ENCODE measurements at places on chromosomes 13 and 19. TPM values are rescaled to one million over a fixed set of nuclear protein-coding genes. Genes with fewer than 3 reads are reported as not detected.

DNA sequence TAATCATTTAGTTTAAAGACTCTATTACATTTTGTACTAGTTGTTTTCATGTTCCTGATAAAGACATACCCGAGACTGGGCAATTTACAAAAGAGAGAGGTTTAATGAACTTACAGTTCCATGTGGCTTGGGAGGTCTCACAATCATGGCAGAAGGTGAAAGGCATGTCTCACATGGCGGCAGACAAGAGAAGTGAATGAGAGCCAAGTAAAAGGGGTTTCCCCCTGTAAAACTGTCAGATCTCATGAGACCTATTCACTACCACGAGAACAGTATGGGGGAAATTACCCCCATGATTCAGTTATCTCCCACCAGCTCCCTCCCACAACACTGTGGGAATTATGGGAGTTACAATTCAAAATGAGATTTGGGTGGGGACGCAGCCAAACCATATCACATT is 129.2 kb downstream of the PAN3 start:
- no peak overlapping the region for H3K27ac ChIP-seq
- H3K36me3 ChIP-seq: peaks cover 35% of the 10 kb centered on the region

DNA sequence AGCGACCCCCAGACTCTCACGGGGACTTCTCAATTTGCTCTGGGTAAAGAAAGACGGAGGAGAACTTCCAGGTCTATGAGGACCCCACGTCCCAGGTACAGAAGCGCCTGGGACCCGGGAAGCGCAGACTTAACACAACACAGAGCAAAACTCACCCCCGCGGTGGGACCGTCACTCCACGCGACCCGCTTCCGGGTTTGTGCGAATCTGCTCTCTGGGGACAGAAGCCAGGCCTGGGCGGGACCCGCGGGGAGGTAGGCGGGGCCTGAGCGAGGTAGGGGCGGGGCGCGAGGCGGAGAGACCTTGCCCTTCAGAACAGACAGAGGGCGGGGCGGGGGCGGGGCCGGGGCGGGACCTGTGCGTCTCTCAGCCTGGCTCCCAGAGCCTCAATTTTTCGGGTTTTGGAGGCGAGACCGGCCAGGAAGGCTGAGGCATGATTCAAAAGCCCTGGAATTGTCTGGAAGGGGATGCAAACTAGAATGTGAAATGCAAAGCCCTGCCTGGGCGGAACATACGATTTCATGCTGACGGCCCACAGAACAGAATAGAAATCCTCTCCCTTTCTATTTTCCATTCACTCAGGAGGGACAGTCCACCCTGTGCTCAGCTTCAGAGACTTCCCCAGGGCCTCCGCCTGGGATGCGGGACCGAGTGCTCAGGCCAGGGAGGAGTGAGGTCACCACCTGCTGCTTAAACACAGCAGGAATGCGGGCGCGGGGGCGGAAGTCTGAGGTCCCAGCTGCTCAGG is 19.3 kb upstream of the ZNF888 start:
- DNase-seq: peak; percentile 98
- H3K27ac ChIP-seq: peak overlapping the region; percentile 93
- peaks cover 18% of the 10 kb centered on the region for H3K4me1 ChIP-seq
- peaks cover 9% of the 10 kb centered on the region for H3K36me3 ChIP-seq
- no peaks in the 10 kb centered on the region for H3K27me3 ChIP-seq
- peak overlapping the region; percentile 92 for H3K4me3 ChIP-seq

DNA sequence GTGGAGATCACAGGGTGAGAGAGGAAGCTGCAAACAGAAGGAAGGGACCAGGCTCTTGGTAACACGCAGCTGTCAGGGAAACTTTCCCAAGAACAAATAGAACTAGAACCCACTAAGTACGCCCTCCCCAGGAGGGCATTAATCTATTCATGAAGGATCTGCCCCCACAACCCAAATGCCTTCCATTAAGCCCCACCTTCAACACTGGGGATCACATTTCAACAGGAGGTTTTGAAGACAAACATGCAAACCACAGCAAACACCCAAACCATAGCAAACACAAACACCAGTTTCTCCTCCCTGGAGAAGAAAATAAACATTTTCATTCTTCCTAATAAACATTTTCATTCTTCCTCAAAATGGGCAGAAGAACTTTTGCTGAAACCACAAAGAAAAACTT is 329.6 kb downstream of the EFNB2 start:
- H3K27me3 ChIP-seq: no peaks in the 10 kb centered on the region
- H3K4me1 ChIP-seq: no peaks in the 10 kb centered on the region
- no peak overlapping the region for H3K4me3 ChIP-seq
- no peak overlapping the region for H3K27ac ChIP-seq
- DNase-seq: no peak

ZNF563 gene
- 2.3 TPM for total RNA-seq

Data from osteocyte (in vitro differentiated cells).